Stimulated activated CD8-positive, alpha-beta memory T cell treated with anti-CD3 and anti-CD28 coated beads, Interleukin-2, amount 100 ng/mL, for 1 hour (primary cell): ENCODE measurements at places on chromosomes 11 and 22.

DNA sequence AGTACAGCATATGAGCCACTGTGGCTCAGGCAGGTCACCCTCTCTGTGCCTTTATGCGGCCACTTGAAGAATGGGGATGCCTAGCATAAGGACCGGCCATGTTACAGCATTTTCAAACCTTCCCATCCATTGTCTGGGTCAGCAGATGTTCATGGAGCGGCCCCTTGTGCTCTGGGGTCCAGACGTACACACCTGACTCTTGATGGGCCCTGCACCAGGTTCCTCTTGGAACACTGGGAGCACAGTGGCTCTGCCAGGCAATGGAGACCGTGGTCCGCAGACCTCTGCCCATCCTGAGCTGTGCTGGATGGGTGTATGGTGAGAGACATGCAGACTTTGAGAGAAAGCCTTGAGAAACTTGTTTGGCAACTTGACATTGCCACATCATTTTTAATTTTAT, 9.8 kb downstream of the PRDM11 start:
- DNase-seq: no peak

DNA sequence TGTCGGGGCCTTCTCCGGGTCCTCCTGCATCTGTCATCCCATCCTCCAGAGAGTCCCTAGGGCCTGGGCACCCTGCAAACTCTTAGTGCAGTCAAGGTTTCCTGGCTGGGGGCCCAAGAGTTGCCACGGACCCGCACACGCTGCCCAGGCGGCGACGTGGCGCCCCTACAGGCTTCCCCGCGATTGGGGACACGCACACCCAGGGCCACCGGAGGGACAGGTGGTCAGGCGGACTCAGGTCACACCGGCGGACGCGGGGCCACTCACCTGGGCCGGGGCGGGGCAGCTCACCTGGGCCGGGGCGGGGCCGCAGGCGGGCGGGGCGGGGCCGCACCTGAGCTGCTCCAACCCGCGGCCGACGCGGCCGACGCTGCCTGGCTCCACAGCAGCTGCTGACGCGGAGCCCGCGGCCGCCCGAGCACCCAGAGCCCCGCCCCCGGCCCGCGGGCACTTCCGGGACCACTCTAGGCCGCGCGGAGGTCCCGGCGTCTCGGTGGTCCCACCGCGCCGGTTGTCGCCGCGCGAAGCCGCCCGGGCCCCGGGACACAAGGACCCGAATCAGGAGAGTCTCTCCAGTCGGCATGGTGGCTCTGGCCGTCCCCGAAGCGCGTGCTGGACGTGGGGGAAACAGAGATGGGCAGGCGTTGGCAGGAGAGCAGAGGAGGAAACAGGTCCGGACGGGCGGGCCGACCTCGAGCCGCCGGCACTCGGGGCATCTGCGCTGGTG, at the start of gene ZNF70:
TSS of gene ZNF70 (minus strand) at position 399 of the 727 bp plus-strand sequence. CDS start 5,972 bp downstream, outside the sequence.
- DNase-seq: peak; percentile 72

DNA sequence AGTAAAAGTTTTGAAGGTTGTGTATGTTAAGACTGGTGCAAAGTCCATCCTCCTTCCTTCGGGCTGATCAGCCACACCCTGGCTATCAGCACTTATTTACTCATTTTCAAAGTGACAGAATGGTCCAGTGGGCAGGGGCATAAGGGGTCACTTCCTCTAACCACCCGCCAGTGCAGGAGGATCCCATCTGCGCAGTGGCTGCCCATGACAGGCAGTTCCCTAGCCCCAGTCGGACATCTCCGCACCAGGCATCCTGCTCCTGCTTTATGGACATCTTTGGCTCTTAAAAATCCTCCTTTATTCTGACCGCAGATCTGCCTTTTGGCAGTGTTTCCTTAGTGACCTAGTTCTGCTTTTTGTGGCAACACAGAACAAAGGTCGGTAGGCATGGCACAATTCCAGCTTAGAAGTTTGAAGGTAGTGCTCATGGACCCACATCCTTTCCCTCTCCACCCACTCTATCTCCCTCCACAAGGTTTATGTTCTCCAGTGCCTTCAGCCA, 55.9 kb downstream of the BMAL1 start:
- DNase-seq: no peak

DNA sequence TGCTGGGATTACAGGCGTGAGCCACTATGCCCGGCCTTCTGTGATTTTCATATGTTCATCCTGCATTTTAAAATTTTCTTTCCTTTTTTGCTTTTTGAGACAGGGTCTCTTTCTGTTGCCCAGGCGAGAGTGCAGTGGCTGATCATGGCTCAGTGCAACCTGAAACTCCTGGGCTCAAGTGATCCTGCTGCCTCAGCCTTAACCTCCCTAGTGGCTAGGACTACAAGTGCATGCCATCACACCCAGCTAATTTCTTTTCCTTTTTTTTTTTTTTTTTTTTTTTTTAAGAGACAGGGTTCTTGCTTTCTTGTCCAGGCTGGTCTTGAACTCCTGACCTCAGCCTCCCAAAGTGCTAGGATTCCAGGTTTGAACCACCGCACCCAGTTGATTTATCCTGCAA, 54.1 kb upstream of the WT1 start:
- no peak for DNase-seq

- no peak for DNase-seq
Observed at GRCh38 chr11:126354631-126355323, 709 bp upstream of the ST3GAL4 start.

DNA sequence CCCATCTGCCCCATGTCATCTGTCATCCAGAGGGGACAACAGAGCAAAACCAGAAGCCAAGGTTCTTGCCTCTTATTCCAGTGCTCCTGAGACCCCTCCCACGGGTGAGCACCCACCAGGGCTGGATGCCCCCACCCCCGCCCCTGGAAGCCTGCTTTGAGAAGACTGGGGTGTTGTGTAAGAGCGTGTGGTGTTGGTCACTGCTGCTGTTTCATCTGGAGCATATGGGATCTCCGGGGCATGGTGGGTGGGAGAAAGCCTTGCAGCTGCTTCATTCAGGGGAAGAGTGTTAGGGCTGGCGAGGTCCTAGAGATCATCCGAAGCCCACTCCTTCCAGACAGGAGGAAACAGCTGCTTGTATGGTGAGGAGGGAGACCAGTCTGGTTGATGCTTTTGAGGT, 54.1 kb downstream of the CHRDL2 start:
- DNase-seq: no peak

GRCh38 chr11:64337538-64338249, 2.3 kb upstream of the CCDC88B start:
- no peak for DNase-seq

DNA sequence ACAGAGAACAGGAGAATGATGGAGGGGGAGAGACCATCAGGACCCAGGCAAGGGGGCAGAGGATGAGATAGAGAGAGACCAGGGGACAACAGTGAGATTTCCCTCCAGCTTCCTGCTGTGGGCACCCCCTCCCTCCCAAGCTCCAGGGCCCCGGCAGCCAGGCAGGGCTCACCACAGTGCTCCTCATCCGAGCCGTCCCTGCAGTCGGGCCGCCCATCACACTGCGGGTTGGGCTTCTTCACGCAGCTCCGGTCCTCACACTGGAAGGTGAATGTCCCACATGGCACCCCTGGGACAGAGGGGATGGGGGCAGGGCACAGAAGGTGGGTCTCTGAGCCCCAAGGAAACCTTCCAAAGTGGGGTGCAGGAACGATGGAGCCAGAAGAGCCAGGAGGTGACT, 19.2 kb downstream of the KCTD17 start:
- no peak for DNase-seq

- no peak for DNase-seq
Observed at GRCh38 chr11:117833401-117833891, 8.9 kb upstream of the FXYD2 start.

DNA sequence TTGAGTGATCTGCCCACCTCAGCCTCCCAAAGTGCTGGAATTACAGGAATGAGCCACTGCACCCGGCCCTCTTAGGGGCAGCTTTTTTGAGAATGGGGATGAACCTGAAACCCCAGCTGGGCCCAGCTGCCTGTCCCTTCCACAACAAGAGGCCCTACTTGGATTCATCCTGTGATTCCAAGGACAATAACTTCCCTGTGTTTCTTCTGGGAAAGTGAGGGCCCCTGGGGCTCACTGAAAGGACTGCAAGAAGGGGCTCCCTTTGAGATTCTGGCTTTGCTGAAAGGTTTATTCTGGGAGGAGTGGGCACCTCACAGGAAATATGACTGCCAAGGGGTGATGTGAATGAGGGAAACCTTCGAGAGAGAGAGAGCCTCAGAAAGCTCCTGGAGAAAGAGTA, 12.3 kb upstream of the GNAZ start:
- no peak for DNase-seq

GRCh38 chr22:44701824-44702478, at the start of gene PRR5:
Gene PRR5, plus strand, starts transcription at chr22:44702204. Its CDS starts 271 bp downstream, at chr22:44702475.
- peak; percentile 59 for DNase-seq

DNA sequence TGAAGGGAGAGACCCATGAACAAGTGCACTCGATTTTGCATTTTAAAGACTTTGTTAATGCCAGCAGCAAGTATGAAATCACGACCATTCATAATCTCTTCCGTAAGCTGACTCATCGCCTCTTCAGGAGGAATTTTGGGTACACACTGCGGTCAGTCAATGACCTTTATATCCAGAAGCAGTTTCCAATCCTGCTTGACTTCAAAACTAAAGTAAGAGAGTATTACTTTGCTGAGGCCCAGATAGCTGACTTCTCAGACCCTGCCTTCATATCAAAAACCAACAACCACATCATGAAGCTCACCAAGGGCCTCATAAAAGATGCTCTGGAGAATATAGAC, 5.9 kb downstream of the SERPIND1 start:
- DNase-seq: no peak

GRCh38 chr11:134370526-134371435, 39.0 kb downstream of the GLB1L2 start:
- DNase-seq: no peak

DNA sequence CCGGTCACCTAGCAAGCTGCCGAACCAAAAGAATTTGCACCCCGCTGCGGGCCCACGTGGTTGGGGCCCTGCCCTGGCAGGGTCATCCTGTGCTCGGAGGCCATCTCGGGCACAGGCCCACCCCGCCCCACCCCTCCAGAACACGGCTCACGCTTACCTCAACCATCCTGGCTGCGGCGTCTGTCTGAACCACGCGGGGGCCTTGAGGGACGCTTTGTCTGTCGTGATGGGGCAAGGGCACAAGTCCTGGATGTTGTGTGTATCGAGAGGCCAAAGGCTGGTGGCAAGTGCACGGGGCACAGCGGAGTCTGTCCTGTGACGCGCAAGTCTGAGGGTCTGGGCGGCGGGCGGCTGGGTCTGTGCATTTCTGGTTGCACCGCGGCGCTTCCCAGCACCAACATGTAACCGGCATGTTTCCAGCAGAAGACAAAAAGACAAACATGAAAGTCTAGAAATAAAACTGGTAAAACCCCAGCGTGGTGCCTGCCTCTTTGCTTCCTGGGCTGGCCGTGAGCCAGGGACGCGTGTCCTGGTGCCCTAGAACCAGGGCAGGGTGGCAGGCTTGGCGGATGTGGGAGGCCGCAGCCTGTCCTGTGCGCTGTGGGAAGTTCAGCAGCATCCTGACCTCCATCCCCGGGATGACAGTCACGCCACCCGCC, 13.2 kb downstream of the CCND1 start:
- no peak for DNase-seq

GRCh38 chr11:33197915-33198727, 36.8 kb upstream of the CSTF3 start:
- no peak for DNase-seq

- DNase-seq: no peak
Observed at GRCh38 chr11:100841711-100842407, 154.8 kb downstream of the ARHGAP42 start.

DNA sequence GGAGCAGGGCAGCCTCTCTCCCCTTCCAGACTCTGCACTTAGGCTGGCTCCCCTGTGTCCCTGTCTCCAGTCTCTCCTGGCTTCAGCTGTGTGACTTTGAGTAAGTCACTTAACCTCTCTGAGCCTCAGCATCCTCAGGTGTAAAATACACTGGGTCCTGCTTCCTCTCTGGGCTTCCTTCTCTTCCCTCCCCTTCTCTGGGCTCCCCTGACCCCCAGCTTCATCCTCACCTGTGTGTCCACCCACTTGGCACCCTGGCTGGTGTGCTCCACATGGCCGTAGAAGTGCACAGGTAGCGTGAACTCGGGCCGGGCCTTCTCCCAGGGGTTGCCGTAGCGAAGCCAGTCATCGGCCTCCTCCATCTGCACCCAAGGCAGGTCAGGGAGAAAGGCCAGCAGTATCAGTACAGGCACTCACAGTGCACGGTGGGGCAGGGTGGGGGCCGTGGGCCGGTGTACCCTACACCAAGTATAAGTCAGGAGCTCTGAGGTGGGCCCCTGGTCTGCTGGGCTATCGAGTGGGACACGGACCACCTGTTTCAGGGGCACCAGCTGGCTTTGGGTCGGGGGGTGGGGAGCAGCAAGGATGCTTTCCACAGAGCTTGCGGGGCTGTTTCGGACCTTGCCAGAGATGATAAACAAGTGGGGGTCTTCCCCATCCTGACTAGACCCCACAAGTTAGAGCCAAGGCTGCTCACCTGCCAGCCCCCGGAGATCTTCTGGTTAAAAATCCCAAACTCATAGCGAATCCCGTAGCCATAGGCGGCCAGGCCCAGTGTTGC, 2.0 kb downstream of the PYGM start:
- DNase-seq: no peak

DNA sequence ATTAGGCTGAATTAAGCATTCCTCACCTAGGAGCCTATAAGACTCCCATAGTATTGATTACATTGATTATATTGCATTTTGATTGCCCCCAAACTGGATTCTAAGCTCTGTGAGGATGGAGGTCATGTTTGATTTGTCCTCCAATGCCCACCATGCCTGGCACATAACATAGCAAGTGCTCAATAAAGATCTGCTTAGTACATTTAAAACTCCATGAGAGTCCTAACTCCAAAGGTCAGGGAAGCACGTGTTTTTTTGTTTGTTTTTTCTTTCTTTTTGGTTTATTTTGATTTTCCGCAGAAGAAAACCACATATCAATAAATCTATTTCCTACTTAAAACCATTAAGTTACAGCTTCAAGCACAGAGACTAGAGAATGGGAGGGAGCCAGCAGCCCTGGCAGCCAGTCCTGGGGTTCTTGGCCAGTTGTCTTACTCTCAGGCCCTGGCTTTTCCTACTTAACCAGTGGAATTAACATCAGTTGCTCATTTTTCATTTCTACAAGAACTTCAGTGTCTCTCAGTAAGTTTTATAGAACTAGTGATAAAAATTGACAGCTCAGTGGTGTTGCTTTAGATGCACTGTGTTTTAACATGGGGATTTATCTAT, 429.9 kb upstream of the CCDC90B start:
- no peak for DNase-seq

DNA sequence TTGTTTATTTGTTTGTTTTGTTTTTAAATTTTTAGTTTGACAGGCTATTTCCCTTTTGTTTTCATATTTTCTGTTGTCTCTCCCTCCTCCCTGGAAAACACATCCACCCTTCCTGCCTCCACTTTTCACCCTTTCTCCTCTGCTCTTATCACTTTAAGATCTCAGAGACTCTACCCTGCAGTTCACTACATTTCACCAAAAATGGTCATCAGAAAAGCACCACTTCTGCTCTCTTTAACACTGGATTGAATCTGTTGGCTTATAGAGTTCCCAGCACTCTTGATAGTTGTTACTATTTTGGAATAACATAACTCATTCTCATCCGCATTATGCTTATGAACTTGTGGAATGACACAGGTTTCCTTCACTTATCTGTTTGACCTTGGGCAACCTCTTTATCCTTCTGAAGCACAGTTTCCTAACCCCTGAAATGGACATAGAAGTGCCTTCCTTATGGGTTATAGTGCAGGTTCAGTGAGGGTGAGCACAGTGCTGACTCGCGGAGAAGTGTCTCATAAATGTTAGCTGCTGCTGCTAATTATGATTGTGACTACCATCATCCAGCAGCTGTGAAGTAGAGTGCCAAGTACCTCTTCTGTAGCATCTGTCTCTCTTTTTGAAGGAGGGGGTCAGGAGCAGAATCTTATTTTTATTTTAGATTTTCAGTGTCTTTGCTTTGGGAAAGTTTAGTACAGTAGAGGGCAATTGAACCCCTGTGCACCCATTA, 15.0 kb downstream of the TEAD1 start:
- no peak for DNase-seq

- DNase-seq: no peak
Observed at GRCh38 chr11:69477086-69477485, 4.4 kb upstream of the LINC01488 start.
